ENCODE measurements at places on chromosomes 5 and 9.

- DNase-seq, result no peak
Measured at GRCh38 chr5:133487093-133487492, 125.2 kb downstream of the FSTL4 start.

- DNase-seq, result no peak
Measured at GRCh38 chr5:140875085-140876065, at the start of gene PCDHA12. TSS of gene PCDHA12 (plus strand) at chr5:140875308. CDS start at chr5:140875473, 165 bp downstream.

DNA sequence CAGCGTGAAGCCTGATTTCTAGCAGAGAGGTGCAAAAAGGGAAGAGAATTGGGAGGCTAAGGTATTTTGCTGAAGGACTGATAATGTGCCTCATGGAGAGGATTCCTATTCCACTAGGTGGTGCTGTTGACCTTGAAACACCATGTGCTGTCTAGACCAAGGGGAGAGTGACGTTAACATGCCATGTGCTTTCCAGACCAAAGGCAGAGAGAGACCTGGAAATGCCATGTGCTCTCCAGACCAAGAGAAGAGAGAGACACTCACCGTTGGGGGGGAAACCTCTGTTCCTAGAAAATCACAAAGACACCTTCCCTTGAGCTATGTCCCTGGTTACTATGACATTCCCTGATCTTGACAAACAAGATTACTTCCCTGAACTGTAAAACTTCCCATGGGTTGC lies 286.0 kb upstream of the TUSC1 start:
- DNase-seq, result no peak

- no peak for DNase-seq
Measured at GRCh38 chr5:110463106-110463505, 263.4 kb downstream of the TMEM232 start.

DNA sequence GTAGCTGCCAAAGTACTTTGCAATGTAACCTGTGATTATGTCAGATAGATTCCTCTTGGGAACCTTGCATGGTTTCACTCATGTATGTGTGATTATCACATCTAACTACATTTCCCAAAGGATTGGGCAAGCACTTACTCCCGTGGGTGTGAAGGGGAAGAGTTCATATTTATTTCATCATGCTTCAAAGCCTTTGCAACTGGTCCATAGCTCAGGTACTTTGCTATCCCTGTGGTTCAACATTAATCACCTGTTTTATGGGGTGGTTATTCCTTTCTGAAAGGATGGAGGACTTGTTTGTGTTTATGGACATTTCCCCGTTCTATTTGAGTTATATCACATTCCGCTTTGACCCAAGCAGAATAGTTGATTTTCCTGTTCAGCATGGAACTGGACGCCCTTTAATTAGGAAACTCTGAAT lies 13.6 kb upstream of the ERMP1 start:
- DNase-seq, result no peak

DNA sequence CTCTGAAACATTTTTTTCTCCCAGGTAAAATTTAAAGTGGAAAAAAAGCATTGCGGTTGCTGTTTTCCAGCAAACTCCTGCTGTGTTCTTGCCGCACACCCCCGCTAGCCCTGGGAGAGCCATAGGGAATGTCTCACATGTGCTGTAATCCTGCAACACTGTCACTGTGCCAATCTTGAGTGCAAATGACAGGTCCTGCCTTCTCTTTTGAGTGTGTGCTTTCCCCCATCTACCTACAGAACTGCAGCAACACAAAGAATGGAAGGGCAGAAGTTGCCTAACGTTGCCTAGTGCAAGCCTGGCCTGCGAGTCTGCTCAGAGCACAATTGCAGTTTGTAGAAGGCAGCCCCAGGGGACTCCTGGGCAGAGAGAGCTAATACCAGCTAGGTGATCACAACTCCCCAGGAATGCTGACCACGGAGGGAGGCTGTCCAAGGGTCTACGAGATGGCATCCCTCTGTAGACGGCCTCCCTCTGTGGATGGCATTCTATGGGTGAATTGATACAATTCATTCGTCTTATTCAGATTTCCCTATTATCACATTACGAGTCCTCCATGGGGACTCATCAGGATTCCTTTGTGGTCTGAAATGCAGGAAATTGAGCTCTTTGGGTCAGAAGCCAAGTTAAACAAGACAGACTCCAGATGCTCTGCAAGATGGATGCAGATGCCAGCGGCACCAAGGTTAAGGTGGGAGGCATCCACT lies 172.6 kb upstream of the S1PR3 start:
- no peak for DNase-seq
